Activated CD4-positive, CD25-positive, alpha-beta regulatory T cell treated with anti-CD3 and anti-CD28 coated beads, Interleukin-2, amount 50 U/mL, for 24 hours (primary cell): ENCODE measurements at places on chromosomes 3 and 15.

GRCh38 chr15:58537033-58537432, 105.2 kb downstream of the LIPC start:
- ATAC-seq = no peak

DNA sequence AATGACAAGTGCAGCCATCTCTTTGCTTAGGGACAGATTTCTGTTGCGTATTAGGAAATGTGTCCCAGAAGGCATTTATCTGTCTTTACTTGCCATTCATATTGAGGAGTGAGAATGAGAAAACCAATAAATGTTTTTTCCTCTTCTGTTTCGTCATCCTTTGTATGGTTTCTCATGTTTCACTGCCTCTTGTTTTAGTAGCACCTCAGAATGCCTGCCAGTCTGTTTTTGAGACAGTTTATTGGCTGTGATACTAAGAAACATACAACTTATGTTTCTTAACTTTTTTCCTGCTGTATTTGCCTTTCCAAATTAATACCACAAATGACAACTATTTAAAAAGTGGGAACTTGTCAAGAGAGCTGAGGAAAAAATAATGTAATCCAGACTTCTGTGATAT, 390.2 kb upstream of the GOLIM4 start:
- no peak for ATAC-seq

- ATAC-seq = peak; percentile 59
Measured at GRCh38 chr3:194687638-194688199, 2.0 kb downstream of the FAM43A start.

DNA sequence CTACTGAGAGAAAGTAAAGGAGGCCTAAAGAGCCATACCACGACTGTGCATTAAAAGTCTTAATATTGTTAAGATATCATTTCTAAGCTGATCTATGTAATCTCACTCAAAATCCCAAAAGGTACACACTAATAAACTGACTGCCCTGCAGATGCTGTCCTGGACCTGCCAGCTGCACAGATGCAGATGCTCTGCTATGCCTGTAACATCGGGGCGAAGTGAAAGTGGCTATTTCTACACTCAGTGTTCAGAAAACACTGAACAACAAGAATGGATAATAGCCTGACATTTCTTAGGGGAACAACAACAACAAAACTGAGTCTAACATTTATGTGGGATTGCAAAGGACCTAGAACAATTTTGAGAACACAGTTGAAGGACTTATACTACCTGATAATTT, 31.9 kb downstream of the RAD18 start:
- no peak for ATAC-seq

- peak; percentile 79 for ATAC-seq
Measured at GRCh38 chr3:50194128-50194902, 2.9 kb downstream of the GNAT1 start.

GRCh38 chr3:7536921-7537320, 676.0 kb downstream of the GRM7 start:
- ATAC-seq = no peak

DNA sequence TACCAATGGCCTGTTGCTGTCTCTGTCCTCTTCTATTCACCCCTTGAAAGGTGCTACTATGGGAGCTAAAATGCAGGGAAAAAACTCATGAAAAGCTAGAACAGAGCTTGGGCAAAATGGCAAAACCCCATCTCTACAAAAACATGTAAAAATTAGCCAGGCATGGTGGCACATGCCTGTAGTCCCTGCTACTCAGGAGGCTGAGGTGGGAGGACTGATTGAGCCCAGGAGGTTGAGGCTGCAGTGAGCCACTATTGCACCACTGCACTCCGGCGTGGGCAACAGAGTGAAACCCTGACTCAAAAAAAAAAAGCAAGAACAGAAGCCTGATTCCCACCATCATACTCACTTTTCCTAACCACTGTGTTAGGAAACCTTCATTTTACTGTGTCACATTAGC, 1.9 kb downstream of the MAP4 start:
- ATAC-seq = no peak

- ATAC-seq = no peak
Measured at GRCh38 chr15:75112848-75113492, 88.7 kb upstream of the C15orf39 start.

DNA sequence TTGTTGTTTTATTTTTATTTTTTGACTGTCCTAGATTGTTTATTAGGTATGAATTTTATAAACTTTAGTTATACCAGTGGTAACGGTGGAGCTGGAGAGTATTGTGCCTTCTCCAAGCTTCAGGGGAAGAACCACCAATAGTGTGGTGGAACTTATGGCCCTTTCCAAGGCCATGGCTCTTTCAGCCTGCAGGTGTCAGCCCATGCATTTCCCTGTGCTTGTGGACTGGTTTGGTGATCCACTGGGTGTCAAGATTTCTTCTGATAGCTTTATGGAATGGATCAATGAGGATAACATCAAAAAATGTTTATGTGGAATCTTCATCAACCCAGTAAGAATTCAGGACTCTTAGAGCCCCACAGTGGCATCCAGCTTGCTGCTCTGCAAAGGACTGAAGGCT, 19.2 kb upstream of the SCAMP5 start:
- no peak for ATAC-seq

DNA sequence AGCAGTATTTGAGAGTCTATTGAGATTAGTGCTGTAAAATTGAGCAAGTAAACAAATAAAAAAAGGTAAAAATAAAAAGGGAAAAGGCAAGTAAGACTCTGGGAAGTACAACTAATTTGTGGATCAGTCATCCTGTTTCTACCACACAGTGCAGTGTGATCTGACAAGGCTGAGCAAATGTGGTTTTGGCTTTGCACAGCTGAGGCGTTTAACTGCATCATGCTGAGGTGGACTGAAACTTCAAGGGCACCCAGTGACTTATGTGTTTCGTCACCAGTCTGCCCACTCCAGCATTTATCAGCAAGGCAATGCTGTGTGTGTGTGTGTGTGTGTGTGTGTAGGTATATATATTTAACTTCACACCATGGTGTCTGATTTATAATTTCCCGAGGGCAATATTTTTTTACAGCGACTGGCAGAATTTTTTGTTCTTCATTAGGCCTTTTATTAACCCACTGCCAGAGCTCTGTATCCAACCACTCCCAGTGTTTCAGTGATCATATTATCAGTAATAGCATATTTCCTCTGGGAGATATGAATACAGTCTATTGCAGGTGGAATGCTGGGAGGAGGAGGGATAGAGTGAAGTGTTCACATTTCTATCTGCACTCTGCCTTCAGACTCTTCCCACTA, 131.5 kb upstream of the SATB1 start:
- peak; percentile 97 for ATAC-seq

DNA sequence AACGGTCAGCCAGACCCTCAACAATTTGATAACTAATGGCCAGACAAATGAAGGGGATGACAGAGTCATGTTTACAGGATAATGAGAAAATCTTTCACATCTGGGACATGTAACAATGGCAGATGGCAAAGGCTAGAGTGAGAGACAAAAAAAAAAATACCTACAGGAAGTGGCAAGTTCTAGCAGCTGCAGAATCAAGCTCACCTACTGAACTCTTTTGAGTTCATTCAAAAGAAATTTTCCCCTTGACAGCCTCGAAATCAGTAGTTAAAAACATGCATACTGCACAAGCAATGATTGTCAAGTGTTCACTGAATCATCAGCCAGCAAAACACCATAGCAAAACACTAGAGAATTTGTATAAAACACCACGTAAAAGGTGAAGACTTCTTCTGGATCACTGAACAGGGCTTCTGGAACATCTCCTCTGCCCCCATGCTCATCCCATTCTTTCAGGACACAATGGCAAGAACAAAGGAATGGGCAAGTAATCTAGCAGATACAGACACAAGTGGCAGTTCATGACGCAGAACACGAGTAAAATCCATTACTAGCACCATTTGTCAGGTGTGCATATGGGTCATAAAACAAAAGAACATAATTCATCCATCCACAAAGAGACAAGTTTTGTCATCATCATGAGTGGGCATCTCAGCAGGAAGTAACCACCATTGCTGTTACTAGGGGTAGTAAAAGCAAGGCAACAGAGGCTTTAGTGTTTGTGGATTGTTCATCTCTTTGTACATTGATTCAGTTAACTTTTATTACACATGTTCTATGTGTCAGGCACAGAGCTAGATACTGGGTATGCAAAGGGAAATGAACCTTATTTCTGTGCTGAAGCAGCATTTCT, 13.8 kb upstream of the KCNMB2 start:
- ATAC-seq = no peak

GRCh38 chr3:151206201-151206600, 3.2 kb upstream of the GPR171 start:
- ATAC-seq = peak; percentile 9

DNA sequence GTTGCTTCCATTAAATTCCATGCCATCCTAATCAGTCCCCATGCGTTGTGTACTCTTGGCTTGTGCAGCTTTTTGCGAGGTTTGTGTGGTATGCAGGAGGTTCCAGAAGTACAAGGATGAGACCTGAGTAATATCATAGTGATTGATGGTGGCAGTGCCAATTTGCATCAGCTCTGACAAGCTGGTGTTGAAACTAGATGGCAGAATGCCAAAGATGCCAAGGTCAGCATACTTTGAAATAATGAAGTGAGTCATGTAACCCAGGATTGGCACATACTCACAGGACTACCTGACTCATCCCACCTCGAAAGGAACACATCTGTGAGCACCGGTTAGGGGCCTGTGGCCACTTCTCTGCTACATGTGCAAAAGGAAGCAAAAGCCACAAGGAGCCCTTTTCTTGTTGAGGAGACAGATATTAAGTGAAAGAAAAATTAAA, 14.3 kb downstream of the KAT2B start:
- peak; percentile 86 for ATAC-seq

DNA sequence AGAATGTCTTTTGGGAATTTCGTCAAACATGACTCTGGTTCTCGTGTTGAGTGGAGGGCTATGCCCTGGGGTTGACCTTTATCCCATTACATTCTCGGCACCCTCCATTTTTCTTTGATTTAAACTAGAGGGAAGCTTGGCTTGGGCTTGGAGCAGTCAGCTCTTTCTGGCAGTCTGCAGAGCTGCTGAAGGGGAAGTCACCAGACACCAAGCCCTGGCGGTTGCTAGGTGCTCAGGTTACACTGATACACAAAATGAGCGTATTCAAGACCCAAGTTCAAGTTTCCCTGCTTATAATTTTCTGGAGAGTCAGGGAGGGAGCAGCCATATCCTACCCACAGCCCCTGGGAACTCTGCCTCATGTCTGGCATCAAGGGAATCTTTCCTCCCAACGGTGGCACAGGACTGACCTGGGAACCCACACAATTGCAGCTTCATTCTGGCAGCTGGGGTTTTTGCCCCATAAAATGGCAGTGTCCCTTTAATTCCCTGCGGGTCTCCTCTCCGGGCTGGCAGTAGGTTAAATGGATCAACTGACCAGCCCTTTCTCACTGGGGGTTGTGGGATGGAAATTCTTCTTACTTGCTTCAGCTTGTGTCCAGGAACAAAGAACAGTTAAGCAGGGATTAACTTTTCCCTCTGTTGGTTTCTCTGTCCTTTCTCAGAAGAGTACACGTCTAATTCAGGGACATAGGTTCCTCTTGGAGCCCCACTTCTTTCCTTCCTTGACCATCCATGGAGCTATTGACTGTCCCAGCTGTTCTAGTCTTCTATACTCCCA, 110.0 kb upstream of the DLG1 start:
- no peak for ATAC-seq

GRCh38 chr3:143565951-143566350, 282.3 kb downstream of the SLC9A9 start:
- no peak for ATAC-seq

- ATAC-seq = no peak
Measured at GRCh38 chr3:69999140-70000027, at the start of gene SAMMSON. SAMMSON (plus strand) TSS chr3:69999733.

GRCh38 chr3:1902416-1902815, 196.2 kb upstream of the CNTN4 start:
- no peak for ATAC-seq

- no peak for ATAC-seq
Measured at GRCh38 chr15:39919748-39920509, at the start of gene GPR176. GPR176 (minus strand) TSS chr15:39920266; CDS start chr15:39920026, 240 bp downstream.

GRCh38 chr3:42013691-42014457, 52.0 kb upstream of the ULK4 start:
- ATAC-seq = peak; percentile 19

- ATAC-seq = no peak
Measured at GRCh38 chr3:63352008-63352279, 73.8 kb downstream of the SYNPR start.

- ATAC-seq = no peak
Measured at GRCh38 chr3:47732143-47732542, 49.5 kb downstream of the SMARCC1 start.

- ATAC-seq = no peak
Measured at GRCh38 chr3:36686516-36686915, 77.8 kb downstream of the DCLK3 start.

GRCh38 chr15:80844011-80844732, 65.0 kb downstream of the CEMIP start:
- no peak for ATAC-seq

- ATAC-seq = no peak
Measured at GRCh38 chr15:74616366-74616939, 817 bp downstream of the CLK3 start.

- ATAC-seq = no peak
Measured at GRCh38 chr15:27669641-27670040, 429.5 kb downstream of the OCA2 start.

DNA sequence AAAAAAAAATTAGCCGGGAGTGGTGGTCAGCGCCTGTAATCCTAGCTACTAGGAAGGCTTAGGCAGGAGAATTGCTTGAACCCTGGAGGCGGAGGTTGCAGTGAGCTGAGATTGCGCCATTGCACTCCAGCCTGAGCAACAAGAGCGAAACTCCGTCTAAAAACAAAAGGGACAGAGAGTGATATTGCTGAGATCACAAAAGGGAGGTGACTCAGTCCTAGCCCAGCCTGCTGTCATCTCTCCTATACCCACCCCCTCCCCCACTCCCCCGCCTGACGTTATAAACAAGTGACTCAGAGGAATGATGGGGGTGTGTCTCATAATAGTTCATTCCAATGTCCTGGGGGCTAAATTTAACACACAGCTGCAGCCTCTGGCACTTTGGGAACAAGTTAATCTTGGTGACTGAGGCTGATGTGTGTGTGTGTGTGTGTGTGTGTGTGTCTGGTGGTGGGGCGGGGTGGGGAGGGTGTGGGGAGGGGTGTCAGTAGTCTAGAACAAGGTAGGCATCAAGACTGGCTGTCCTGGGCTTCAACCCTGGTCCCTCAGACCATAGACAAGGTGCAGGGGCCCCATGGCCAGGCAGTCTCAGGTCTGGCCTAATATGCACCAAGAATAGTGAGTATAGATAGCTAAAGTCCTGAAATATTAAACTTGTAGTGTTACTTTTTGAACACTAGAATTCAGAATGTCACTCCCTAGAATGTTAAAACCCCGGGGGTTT, 1.3 kb upstream of the KLHL40 start:
- peak; percentile 89 for ATAC-seq

DNA sequence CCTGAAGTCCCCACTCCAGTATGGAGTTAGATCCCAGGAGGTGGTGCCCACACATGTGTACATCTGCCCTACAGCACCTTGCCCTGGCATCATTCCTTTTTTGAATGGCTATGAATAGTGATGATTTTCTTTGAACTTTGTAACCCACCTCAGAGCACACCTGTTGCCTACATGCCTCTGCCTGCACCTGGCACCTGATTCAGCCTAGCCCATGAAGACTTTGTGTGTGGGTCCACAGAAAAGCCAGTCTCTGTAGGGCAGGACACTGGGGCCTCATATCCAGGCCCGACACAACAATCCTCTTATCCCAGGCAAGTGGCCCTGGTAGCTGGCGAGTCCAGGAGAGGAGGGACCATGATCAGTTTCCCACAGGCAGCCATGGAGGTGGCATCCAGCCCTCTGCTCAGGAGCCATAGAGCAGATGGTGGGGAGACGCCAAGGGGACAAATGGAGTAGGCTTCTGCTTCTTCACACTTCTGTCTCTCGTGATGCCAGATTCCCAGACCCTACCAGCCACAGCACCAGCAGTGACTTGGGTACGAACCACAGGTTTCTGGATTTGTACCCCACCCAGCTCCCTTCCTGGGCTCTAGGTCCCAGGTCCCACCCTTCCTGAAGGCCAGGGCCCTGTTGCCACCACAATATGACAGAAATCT, 230.7 kb downstream of the UACA start:
- ATAC-seq = no peak
